ENCODE measurements at places on chromosomes 1 and 21.

GRCh38 chr1:29767088-29767685, 530.9 kb downstream of the PTPRU start:
- no peak for DNase-seq

GRCh38 chr1:222043444-222044292, 301.8 kb upstream of the DUSP10 start:
- no peak for DNase-seq

- DNase-seq = no peak
Measured at GRCh38 chr1:174968750-174969244, 30.9 kb upstream of the CACYBP start.

GRCh38 chr1:230851291-230851691, 17.0 kb downstream of the C1orf198 start:
- no peak for DNase-seq

DNA sequence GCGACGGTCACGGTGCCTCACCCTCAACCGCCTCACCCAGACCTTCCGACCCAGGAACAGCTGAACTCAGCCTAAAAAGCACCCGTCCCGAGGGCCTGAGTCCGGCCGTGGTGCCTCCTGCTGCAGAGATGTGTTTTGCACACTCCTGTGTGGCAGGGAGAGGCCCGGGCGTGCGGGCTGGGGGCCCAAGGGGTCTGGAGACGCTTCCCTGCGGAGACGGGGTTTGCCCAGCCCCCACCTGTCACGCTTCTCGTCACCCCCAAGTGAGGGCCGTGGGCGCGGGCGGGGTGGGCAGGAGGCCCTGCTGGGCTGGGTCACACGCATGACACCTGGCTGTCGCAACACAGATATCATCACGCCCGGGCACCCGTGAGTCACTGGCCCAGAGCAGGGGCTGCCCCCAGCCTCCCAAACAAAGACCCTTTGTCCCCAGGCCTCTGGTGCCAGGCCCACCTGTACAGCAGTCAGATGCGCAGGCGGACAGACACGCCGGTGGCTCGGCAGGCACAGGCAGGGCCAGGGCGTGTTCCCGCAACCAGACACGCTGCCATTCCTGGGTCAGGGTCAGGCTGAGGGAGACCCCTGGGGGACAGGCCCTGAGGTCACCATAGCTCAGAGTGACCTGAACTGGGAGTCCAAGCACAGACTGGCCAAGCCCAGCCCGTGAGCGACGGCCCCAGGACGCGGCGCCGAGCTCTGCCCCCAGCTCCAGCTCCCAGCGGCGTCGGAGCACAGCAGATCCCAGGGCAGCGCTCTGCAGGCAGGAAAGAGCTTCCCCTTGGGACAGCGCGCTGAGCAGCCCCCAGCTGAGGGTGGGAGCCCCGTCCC, 6.1 kb downstream of the B3GALT6 start:
- no peak for DNase-seq

DNA sequence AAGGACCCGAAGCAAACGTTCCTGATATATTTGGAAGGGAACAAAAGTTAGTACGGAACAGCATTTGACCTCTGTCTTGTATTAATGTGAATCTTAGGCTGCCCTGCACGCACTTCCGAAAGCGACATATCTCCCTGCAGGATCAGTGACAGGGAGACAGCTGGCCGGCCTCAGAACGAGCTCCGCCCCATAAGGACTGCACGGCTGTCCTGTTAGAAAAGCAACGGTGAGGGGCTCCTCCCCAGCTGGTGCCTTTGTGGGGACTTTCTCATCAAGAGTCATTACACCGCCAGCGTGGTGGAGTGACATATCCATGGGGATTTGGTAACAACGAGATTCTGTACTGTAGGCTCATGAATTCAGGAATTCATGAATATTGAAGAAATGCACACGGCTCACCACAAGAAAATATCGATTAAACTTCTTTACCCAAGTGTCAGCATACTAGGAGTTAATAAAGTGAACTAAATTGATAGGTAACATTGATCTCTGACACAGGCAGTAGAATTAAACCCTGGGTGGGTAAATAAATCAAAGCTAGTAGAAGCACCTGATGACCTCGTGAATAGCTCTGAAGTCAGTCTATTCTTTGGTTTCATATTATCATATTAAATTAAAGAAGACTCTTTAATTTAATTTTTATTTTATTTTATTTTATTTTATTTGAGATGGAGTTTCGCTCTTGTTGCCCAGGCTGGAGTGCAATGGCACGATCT, 8.1 kb upstream of the GREM2 start:
- DNase-seq = no peak

GRCh38 chr1:178066908-178067614, 26.8 kb upstream of the RASAL2 start:
- no peak for DNase-seq

- DNase-seq = no peak
Measured at GRCh38 chr21:17513214-17514123, 626 bp downstream of the CXADR start.

DNA sequence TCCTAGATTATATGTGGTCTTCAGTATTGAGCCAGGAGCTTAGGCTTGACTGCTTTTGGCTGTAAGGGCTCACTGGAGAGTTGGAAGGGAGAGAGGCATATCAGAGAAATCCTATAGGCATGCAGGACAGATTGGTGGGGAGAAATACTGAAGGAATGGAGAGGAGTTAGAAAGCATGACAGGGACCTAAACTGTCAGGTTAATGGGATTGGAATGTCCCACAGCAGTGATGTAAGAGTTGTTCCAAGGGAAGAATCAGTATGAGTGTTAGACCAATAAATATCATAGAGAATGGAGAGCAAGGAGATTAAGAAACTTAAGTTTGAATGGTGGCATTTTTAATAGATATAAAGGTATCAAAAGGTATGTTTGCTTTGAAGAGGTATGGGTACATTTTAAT, 39.7 kb downstream of the SLC35A3 start:
- no peak for DNase-seq

DNA sequence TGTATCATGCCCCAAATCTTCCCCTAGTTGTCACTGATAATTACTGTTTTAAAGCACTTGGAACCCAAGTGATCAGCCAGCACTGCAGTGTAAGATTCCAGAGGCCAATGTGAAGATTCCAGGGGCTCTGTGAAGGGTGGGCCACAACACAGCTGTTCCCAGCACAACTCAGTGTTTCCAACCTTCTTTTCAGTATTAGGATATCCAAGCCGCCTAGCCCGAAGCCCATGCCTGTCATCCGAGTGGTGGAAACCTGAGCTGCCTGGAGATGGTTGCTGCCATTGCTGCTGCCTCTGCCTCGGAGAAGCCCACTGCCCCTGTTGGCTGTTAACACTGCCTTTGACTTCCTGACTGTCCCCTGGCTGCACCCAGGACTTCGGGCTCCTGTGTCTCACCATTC, 30.4 kb upstream of the SNX27 start:
- DNase-seq = no peak

DNA sequence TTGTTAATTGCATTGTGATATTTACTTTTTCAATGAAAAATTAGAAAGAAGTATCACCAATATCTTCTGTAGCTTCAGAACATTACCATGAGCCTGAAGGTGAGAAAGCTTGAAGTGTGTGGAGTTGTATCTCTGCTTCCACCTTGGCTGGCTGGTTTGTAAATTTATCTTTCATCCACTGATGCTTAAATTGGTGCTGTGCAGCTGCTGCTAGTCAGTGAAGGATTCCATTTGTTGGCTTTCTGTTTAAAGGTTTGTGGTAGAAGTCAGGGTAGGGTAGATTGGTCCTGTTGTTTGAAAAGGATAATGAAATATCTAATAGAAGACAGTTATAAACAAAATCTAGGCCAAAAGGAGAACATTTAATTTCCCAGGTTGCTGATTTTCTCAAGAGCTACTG, 105.7 kb downstream of the C1orf21 start:
- no peak for DNase-seq

DNA sequence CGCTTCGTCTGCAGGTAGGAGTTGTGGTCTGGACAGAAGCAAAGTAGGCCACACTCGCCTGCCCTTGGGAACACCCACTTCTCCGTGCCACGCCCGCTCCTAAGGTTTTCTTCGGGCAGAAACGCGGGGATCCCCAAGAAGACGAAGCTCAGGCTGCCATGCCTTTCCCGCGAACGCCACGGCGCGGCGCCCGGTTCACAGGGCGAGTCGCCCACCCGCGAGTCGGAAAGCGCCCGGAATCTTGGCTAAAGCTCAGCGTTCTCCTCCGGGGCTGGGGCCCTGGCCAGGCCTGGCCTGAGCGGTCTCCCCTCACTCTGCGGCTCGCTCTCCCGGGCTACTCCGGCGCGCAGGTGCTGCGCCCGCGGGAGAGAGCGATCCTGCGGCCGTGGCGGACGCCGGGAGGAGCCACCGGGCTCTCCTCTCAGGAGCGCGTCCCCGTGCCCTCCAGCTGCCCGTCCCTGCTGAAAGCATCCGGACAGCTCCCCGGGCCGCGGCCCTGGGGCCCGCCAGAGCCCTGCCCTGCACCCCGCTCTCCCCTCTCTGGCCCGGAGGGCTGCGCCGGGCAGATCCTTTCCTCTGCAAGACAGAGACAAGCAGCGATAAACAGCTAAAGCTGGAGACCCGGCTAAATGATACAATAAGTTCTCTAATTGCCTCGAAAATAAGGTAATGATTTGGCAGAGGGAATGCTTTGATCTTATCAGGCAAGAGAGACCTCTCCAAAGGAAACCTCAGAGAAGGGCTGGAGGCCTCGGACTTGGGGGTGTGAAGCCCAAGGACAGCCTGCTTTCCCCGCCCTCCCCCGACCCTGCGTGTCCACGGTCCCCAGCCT, 6.7 kb upstream of the WNT2B start:
- peak; percentile 23 for DNase-seq

GRCh38 chr1:87794788-87795614, 466.3 kb downstream of the LMO4 start:
- no peak for DNase-seq

GRCh38 chr1:197981561-197981960, 64.4 kb downstream of the LHX9 start:
- no peak for DNase-seq

DNA sequence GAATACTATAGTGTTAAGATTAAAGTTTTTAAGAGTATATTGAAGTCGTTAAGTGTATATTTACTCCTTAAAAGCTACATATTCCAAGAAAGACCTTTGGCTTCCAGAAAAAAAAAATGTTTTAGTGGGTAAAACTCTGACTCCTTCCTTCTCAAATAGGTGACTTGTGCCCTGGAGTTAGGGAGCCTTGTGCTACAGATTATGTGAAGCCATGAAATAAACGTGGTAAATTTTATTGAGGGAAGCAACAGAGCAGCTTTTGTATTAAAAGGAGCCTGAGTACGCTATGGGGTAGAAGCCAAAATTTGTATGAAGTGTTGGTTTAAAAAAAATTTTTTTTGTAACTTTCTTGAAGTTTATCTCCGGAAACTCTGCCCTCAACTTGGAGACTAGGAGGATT, 994 bp downstream of the RO60 start:
- DNase-seq = no peak

GRCh38 chr1:91900562-91900961, 14.6 kb upstream of the TGFBR3 start:
- no peak for DNase-seq

- DNase-seq = no peak
Measured at GRCh38 chr1:41740630-41741239, 178.0 kb downstream of the HIVEP3 start.

- no peak for DNase-seq
Measured at GRCh38 chr1:22117851-22118250, 25.0 kb downstream of the WNT4 start.

GRCh38 chr1:19034721-19035120, 78.2 kb upstream of the IFFO2 start:
- no peak for DNase-seq

DNA sequence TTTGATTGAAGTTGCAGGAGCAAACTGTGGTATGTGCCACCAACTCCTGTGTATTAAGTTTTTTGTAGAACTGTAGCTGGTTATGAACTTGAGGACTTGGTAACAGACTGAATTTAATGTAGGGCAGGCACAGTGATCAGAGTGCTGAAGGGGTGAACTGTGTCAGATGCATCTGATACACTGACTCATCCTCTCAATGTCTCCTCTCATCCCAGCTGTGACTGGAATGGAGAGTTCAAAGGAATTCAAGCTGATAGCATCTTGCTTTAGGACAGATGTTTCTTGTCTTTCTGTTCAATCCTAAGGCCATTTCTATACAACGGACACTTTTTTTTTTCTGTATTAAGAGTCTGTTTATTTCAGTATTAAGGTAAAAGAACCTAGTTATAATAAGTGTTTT, 25.0 kb upstream of the GBP1 start:
- DNase-seq = no peak

DNA sequence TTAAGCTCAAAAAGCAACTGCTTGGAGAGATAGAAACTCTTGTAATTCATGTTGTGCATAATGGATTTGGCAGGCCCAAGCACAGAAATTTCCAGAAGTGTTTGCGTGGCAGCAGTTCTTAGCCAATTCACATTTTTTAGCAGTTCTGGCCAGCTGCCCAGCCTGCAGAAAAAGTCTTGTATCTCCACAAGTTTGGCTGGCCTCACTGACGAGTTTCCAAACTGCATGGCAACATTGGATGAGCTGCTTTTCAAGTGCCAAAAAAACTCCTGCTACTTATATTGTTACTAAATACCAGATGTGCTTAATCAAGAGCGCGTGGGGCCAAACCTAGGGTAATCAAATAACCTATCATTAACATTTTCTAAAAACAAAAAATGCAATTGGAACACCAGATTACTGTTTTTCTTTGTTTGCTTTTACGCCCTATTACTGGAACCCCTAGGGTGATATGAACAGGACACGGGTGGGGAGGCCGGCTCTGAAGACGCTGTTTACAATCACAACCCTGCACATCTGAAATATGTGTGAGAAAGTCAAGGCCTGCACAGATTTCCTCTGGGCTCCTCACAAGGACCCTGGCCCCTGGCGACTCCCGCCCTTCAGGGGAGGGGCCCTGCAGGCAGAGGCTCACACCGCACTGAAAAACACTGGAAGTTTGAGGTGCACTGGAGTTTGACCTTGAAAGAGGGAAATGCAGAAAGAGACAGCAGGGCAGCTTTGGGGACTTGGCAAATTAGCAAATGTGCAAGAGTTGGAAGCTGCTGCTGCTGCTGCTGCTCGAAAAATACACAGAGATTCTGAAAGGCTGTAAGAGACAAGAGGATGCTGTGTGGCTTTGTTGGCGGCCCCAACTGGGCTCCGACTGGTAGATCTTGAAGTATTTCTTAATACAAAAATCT, 55.2 kb upstream of the TARBP1 start:
- DNase-seq = no peak

DNA sequence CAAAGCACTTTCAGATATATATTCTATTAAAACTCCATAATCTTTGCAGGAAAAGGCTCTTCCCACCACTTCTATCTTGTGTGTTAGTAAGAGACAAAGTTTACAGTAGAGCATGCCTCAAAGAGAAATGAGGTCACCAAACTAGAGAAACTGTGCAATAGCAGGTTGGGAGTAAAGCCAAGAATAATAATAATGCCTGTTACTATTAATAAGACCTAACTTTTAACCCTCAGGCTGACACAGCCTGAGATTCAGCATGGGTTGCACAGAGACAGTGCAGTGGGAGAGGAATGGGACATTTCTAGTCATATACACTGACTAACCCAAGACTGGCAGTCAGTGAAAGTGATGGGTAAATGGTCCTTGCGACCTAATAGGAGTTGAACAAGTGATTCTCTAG, 320.2 kb upstream of the NFIA start:
- no peak for DNase-seq

- no peak for DNase-seq
Measured at GRCh38 chr1:205800981-205801703, 11.9 kb downstream of the SLC41A1 start.

- no peak for DNase-seq
Measured at GRCh38 chr21:17269760-17270159, 243.1 kb upstream of the CXADR start.
